ENCODE measurements at places on chromosomes 13 and 19.

DNA sequence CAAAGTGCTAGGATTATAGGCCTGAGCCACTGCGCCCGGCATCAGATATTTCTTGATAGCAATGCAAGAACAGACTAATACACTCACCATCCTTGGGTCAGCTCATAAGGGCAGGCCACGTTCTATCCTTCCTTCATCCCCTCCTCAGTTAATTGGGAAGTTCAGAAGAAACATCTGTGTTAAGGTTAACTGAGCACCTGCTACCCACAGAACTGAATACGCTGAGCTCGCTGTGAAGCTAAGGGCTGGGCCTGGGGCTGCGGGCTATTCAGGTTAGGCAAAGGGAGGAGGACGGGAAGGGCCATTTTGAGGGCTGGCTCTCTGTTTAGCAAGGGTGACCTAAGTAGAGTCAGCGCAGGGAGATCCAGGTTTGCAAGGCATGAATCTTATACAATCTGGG is 43.0 kb upstream of the UQCRFS1 start:
- no peak for DNase-seq

DNA sequence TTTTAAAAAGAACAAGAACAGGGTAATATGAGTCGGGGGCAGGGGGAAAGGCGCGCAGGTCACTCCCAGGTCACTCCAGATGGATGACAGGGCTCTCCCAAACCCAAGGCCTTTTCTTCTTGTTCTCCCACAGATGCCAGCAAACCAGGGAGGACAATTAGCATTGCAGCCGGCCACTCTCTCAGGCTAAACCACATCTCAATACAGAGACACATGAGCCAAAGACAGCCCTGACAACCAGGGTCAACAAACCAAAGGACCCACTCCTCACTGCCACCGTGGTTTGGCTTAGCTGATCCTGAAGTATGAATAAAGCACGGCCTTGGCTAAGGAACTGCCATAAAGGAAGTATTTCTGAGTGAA is 47.3 kb downstream of the LATS2 start:
- DNase-seq = no peak

- DNase-seq = no peak
These were observed 103.7 kb upstream of the EDNRB start for GRCh38 chr13:78022164-78022877.

DNA sequence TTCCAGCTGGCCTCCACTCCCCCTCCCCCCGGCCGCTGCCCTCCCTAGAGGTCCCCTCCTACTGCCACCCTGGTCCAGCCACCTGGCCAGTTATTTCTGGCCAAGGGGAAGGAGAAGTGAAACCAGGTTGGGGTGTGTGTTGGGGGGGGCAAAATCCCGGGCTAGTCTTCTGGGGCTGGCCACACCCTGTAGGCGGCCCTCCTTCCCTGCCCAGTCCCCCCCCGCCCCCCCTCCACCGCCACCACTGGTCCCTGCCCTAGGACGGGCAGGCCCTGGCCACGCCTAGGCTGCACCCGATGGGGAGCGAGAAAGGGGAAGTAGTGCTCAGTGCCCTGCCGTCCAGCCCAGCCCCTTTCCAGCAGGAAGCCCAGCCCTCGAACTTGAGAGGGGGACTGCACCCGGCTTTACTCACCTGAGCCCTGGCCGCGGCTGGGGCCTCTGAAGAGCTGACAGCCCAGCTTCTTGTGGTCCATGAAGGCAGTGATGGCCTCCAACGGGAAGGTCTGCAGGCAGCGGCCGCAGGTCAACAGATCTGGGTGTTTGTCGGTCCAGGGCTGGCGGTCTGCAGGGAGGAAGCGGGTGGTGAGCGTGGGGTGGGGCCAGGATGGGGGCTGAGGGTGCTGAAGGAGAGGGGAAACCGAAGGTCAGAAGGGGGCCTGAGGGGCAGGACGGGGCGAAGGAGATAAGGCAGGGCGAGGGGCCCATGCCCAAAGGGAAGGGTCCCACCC is 813 bp downstream of the ZNF296 start:
- DNase-seq = no peak

- no peak for DNase-seq
These were observed 60.9 kb downstream of the WDFY2 start for GRCh38 chr13:51645154-51645650.

GRCh38 chr13:29575098-29575497 is 20.4 kb downstream of the SLC7A1 start:
- DNase-seq = no peak

DNA sequence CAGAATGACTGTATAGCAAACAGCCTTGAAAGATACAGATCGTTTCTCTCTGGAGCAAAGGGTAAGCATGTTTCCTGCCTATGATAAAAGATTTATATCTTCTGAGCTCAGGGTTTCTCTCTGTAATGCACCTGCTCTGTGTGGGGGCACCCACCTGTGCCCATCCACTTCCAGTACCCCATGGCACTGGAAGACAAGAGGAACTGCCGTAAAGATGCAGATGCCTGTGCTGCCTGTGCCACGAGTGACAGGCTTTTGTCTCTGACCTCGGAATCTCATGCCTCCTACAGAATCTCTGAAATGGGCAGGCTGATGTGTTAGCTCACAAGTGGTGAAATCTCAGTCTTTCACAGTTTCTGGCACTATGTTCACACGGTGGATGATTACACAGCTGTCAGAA is 50.3 kb upstream of the ATP11A start:
- no peak for DNase-seq
